ENCODE measurements at places on chromosomes 4 and X.

DNA sequence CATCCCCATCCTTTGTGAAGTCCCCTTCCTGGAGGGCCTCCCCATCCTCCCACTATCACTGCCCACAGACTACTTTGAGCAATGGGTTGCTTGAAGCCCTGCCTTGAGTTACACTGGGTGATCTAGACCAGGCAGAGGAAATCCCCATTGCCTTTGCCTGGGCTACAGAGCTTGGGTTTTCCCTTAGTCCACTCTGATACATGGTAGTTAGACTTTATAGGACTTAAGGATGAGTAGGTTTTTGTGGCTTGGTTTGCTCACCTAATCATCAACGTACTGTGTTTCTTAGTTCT lies 56.6 kb downstream of the TMEM131L start:
- no peak for DNase-seq

DNA sequence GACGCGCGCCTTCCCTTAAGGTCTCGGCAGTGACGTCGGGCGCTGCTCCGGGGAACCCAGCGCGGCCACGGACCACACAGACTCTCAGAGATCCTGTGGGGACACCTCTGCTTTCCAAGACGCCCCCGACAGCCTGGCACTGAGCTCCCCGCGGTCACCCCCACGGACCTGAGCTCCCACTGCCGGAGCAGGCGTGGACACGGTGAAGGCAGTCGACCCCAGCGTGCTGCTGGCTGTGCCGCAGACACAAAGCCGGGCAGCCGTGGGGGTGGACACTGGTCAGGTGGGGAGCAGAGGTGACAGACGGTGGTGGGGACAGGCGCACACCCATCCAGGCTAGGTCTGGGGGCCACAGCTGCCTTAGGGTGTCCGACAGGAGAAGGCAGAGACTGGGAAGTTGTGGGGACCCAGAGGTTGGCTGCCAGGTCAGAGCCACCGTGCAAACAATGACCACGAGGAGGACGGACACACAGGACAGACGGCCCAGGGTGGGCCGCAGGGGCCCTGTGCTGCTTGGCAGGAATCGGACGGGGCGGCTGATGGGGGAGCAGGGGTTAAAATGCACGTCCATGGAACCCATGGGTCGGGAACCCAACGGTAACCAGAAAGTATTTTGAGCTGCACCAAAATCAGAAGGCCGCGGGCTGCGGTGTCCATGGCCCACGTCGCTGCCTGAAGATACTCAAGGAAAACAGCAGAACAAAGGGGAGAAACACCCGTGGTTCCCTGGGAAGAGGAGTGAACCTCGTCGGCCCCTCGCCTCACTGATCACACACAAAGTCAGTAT lies 16.6 kb upstream of the GTPBP6 start:
- no peak for DNase-seq

DNA sequence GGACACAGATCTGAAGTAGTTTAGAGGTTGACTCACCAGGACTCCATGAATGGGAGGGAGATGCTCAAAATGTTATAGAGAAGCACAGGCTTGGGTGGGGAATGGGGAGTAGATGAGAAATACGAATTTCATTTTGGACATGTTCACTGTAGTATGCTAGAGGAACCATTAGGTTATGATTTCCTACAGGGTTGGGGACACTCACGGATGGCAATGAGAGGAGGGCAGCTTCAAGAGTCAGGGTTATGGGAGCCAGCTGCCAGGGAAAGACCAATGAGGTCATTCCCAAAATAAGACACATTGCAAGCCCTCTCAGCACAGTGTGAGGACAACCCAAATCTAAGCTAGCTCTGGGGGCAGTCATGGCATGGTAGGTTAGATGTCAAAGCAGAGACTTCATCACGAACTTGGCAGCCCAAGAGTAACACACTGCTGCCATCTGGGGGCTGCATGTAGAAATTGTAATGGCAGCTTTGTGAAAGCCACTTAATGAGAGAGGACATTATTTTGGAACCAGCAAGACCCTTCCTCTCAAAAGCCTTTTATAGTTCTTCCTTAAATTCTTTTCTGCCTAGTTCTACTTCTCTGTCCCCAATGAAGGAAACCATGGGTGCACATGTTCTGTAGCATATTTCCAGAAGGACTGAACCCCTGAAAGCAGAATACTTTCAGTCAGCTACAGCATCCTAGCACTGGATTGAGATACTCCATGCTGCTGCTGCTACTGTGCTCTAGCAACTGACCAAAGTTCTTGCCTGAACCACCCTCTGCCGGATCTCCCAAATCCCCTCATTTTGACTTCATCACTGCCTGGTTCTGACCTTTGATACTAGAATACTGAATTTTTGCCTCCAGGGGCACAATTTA lies 16.2 kb upstream of the ZCCHC12 start:
- no peak for DNase-seq

DNA sequence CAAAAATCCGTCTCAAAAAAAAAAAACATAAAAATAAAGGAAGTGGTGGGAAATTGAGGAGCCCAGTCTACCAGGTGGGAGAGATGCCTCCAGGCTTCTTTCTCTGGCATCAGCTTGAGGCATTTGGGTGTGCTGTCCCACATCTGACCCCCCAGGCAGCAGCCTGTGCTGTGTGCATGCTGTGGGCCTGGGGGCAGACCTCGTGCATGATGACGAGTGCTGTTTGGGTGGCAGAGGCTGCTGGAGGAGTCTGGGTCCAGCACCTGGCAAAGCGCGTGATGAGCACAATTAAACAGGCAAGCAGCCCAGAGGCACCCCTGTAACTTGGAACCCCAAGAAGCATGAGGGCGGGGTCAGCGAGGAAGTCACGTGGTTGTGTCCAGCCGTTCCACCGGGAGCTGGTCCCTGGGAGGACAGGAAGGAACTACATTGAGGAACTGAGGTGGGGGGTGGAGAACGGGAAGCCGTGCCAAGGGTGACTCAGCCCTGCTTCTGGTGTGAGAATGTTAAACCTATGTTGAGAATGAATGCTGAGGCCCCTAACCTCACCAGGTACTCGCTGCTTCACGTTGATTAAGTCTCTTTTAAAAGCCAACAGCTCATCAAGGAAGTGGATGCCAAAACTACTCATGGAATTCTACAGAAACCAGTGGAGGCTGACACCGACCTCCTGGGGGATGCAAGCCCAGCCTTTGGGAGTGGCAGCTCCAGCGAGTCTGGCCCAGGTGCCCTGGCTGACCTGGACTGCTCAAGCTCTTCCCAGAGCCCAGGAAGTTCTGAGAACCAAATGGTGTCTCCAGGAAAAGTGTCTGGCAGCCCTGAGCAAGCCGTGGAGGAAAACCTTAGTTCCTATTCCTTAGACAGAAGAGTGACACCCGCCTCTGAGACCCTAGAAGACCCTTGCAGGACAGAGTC lies 6.1 kb downstream of the TACC3 start:
- DNase-seq: no peak

DNA sequence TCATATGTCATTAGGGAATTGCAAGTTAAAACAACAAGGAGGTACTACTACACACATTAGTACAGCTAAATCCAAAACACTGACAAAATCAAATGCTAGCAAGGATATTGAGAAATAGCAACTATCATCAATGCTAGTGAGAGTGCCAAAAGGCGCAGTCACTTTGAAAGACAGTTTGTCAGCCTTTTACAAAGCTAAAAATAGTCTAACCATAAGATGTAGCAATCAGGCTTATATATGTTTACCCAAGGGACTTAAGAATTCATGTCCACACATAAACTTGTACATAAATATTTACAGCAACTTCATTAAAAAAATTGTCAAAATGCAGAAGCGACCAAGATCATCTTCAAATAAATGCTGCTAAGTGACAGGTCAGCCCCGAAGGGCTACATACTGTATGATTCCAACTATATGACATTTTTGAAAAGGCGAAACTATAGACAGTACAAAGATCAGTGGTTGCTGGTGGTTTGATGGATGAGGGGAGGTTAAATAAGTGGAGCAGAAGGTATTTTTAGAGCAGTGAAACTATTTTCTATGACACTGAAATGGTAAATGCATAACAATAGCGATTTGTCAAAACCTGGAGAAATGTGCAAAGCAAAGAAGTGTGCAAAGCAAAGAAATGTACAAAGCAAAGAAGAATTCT lies 704.8 kb downstream of the ARAP2 start:
- DNase-seq: no peak

GRCh38 chr4:112516471-112517066 lies 589 bp upstream of the NEUROG2 start:
- no peak for DNase-seq

DNA sequence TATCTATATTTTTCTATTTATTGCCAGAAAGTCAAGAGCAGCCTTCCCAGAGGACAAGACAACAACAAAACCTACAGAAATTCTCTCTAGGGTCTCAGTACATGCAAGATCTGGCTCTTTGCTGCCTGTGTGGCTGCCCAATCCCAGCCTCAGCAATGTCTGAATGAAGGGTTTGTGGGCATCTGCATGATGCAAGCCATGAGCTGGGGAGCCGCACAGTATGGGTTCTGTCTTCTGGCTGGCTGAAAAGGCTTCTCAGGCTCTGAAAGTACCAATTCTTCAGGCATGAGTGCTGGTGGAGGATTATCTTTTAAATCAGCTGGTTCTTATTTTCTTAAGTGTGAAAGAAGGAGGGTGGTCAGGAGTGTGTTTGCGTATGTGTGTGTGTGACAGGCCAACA lies 104.6 kb downstream of the PDGFRA start:
- DNase-seq: no peak

DNA sequence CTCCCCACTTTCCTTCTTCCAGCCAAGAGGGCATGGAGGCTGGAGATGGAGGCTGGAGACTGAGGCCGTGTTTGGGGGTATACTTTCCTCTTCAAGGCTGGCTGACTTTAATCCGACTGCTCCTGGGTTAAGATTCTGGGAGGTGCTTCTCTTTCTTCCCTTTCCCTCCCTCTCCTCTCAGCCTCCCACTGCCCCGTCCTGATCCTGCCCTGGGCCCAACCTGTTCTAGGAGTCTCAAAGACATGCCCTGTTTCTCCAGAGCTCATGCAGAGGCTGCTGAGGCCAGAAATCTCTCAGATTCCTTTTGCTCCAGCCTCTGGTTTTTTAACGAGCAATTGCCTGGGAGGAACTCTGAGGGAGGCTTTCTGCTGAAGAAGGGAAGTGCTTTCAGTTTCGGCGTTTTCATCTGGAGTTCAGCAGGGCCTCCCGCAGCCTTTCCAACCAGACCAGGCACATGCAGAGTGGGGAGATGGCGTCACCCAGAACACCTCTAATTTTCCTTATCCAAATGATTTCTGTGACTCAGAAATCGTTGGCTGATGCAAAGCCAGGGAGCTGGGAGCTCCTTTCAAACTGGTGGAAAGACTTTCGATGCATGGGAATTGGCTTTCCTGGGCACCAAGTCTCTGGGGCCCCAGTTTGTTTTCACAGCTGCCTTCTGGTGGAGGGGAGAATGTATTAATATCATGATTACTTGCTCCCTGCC lies 34.5 kb upstream of the FAM9C start:
- DNase-seq: no peak

DNA sequence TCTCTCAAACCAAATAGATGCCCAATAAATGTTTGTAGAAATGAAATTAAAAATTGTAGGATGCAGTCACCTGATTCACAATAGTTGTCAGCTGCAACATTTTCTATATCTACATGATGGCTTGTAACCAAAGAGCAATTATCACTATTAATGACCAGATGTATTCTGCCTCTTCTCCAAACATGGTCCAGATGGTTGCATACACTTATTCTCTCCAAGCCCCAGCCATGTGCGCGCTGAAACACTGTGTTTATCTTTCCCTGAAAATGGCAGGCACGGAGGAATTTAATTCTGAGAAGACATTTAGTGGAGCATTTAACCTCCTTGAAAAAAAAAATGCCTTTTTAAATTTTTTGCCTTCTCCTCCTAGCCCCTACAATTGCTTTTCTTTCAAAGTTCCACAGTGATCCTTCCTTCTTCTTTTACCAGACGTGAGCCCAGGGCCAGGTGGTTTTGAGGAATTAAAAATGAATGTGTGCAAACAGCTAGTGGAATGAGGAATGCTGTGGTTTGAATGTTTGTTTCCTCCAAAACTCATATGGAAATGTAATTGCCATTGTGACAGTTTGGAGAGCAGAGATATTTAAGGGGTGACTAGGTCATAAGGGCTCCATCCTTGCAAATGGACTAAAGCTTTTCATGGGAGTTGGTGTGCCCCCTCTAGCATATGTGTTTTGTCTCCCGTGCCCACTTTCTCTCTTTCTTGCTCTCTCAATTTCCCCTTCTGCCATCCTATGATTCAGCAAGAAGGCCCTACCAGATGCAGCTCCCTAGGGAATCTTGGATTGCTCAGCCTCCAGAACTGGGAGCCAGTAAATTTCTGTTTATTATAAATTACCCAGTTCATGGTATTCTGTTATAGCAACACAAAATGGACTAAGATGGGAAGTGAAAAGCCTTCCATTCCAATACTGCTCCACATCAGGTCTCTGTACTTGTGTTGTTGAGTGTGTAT lies 136.0 kb downstream of the GABRB1 start:
- no peak for DNase-seq

DNA sequence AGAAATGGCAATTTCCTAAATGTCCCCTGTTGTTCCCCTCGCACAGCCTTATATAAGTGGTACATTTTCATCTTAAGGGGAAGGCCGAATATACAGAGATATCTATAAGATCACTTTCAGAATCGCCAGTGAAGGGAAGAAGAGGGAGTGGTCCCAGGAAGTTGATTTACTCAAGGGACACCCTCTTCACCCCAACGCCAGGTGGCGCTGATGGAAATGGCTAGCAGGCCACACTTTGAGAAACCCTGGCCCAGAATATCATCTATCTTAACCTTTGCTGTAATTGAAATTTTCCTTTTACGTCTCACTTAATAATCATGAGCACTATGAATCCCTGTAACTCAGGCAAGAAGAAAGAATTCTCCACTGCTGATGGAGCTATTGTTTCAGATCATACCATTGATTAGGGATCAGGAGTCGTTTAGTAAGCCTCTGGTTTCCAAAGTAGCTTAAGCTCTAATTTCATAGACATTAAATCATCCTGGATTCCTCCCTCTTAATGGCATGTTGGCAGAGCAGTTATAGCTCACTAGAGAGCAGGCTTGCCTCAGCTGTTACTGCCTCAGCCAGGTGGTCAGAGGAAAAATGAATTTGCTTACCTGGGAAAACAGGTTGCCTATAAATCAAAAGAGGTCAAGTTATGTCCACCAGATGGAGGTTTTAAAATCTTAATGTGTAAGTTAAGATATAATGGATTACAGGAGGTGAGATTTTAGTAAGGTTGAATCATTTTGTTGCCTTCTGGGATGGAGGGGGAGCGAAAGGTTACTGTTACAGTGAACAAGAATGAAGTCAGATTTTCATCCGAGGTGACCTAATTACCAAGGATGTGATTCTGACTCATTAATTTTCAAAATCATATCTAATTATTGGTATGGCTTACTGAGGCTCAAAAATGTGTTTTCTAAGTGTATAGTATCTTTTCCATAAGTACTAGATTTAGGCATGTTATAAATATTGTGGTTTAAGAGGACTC lies 941.2 kb upstream of the TENM3 start:
- no peak for DNase-seq

- DNase-seq: no peak
Measured at GRCh38 chr4:65669111-65670019, 924 bp downstream of the EPHA5 start.

- DNase-seq: no peak
Measured at GRCh38 chr4:49044270-49044669, 58.2 kb downstream of the CWH43 start.

- DNase-seq: no peak
Measured at GRCh38 chr4:13129095-13129494, 355.0 kb downstream of the RAB28 start.
